Posterior vena cava (tissue), 2 donors: ENCODE measurements at places on chromosomes 7 and 10. TPM values are rescaled to one million over a fixed set of nuclear protein-coding genes. Genes with fewer than 3 reads are reported as not detected.
A peak's percentile ranks its signal among the peaks of the same experiment; 100 is the strongest.

The MSRB2 gene
- 25.0 TPM for total RNA-seq

The CACNB2 gene
- total RNA-seq: 21.6 TPM

The AGBL3 gene
- 4.3 TPM for total RNA-seq

The IFIT3 gene
- total RNA-seq: 10.5 TPM

The ATOH7 gene
- total RNA-seq: not detected

The MYL10 gene
- total RNA-seq: not detected

- no peak for DNase-seq
Observed at GRCh38 chr10:60679388-60679990, 98.8 kb upstream of the CDK1 start.

DNA sequence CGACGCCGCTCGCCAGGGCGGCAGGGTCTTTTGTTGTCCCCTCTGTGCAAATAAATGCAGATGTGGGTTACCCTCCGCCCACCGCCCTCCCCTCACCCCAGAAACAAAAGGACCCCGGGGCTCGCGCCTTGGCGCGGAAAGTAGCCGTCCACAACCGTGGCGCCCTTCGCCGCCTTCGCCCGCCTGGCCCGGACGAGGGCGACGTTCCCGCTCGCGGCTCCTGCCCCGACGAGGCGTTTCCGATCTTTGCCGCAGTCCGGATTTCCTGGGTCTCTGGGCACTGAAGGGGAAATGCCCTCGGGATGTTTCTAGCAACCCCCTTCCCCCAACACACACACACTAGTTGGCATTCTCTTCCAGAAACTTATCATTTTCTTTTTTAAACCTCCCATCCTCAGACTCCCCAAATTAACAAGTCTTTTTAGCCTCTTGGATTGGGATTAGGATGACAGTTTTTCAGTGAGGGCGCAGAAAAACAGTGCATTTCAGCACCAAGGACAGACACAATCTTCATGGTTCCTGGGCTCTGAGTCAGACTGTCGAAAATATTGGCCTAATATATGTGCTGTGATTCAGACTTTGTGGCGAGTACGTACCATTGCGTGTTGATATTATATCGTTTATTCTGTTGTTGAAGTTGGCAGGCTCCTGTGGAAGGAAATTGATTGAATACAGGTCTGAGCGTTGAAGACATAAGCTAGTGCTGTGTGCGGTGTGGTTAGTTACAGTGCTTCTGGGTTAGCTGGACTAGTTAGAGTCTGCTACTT is 771 bp downstream of the PHYHIPL start:
- DNase-seq: peak; percentile 29

- DNase-seq: no peak
Observed at GRCh38 chr7:106604303-106604924, 56.5 kb downstream of the CCDC71L start.

DNA sequence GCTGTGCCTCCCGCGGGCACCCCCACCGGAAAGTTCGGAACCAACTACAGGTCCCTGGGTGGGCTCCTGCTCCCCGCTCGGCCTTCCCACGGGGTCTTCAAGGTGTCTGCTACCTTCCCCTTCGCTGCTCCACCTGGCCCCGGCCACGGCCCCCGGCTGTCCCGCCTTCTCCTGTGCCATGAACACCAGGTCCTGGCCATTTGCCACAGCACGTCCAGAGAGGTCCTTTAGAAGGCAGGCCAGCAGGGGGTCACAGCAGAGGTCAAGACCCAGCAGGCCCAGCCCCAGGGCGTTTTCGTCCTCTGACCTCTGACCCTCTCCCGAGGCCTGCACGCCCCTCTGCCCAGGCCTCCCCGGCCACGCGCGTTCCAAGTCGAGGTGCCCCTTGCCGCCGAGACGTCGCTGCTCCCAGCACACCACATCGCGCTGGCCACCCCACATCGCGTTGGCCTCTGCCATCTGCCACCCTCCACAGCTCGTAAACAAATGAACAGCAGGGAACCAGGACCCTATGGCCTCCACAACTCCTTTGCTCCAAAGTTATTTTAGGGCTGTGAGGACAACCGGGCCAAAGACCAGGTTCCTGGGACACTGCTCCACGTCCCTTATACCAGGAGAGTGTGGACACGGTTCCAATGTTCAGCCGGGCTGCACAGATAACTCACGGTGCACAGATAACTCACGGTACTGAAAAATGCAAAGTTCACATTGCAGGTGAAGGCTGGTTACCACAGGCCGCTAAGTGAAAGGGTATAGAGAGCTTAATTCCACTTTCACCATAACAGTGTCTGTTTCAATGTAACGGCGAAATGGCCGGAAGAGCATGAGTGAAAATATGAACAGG is 74.3 kb downstream of the CFAP46 start:
- peak; percentile 75 for DNase-seq

DNA sequence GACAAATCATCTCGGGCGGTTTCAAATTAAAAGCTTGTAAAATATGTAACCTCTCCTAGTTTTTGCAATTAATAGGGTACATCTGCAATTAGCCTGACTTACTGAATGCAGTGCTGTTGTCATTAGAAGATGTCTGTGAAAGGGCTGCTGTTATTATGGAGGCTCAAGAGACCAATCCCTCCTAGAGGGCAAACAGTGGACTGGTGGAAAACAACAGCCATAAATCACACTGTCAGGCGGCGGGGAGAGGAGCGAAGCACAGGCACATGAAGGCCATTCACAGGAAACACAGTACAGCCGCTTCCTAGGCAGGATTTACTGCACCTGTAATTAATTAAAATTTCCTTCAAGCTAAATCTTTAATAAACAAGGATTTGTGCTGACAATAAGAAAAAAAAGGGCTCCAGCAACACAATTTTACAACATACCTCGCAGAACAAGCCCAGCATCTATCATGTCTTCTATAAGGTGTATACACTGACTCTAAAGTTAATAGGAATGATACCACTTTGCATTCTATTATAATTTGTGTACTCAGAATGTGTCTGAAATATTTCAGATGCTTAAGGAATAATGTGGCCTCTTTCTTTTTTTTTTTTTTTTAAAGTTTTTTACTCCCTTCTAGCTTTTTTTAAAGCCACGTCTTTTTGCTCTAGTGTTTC is 50.7 kb downstream of the ERCC6 start:
- DNase-seq: no peak

GRCh38 chr7:39609113-39609934 is 14.0 kb upstream of the RALA start:
- DNase-seq: peak; percentile 82

DNA sequence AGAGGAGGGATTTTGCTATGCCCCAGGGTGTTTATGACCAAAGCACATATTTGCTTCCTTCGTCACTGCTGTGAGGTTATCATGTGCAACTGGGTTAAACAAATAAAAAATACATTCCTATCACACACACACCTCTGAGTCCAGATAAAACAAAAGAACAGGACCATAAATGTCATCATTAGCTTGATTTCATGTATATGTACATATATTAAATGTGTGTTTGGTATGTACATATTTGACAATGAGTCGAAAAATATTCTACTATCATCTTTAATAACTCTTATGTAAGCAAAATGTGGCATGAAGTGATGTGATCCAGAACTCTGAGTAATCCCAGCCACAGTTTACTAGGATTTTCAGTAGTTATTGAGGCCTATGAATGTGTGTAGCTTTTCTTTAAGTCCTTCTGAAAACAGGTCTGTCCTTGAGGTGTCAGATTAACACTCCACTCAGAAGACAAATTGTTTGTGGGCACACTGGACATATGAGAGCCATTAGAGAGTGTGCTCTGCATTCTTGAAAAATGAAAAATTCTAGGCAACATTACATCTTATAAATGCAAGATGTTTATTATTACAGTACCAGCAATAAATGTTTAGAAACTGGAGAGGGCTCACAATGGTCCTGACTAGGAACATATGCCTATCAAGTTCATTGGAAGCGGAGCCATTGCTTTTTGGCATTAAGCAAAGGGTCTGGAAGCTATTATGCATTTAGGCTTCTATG is 335.1 kb upstream of the SEMA3A start:
- no peak for DNase-seq

- DNase-seq: no peak
Observed at GRCh38 chr10:101080933-101081931, 19.4 kb downstream of the KAZALD1 start.

DNA sequence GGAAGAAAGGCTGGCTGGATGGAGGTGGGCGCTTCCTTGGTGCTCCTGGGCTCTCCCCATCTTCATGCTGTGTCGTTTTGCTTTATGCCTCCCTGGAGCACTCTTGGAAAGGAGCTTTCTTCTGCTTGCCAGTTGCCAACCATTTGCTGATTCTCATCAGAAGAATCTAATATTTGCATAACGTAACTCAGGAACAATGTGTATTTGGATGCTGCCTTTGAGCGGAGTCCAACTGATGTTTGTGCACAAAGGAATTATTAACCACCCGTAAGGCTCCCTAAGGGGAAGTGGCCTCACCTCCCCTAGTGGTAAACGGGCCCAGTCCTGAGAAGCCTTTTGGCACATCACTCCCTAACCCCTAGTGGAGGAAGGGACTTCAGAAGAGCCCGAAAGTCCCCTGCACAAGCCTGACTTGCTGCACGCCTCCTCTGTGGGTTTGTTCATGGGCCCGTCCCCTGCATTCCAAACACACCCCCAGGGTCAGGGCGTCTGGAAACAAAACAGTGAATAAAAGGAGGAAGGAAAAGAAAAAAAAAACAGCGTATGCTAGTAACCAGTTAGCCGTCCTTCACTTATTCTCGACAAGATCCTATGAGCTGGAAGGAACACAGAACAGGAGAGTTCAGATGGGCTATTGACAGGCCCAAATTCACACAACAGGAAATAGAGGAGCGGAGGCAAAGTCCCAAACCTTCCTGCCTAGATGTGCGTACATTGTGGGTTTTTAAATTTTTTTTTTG is 602.2 kb downstream of the LRMDA start:
- DNase-seq: no peak

DNA sequence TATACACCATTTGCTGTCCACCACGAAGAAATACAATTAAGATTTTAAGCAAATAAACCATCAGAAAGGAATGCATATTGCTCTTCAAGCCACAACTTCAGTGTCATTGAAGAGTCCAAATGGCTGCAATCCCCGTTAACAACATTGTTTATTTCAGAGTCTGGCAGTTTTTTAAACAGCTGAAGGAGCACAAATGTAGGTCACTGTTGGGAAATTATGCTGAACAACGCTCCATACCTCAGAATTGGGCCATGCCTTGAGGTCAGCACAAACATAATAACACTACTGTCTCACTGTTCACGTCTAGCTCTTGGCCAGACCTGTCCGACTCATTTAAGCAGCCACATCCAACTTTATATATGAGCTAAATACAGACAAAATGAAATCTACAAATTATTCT is 453.9 kb upstream of the GHITM start:
- DNase-seq: no peak

DNA sequence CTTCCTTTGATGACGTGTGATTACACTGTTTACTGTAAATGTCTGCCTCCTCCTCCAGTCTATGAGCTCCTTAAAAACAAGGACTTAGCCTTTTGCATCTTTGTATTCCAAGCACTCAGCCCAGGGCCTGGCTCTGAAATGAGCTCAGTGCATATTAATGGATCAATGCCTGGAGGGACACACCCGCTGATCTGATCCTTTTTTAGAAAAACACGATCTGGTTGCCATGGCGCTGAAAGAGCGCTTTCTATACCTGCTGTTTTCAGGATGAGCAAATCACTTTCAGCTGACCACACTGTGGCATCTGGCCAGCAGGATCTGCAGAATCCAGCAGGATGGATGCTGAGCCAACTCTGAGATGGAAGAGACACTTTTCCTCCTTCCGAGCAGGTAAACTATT is 37.8 kb upstream of the GARS1 start:
- DNase-seq: no peak

GRCh38 chr10:94902570-94902969 is 35.9 kb upstream of the CYP2C9 start:
- no peak for DNase-seq

DNA sequence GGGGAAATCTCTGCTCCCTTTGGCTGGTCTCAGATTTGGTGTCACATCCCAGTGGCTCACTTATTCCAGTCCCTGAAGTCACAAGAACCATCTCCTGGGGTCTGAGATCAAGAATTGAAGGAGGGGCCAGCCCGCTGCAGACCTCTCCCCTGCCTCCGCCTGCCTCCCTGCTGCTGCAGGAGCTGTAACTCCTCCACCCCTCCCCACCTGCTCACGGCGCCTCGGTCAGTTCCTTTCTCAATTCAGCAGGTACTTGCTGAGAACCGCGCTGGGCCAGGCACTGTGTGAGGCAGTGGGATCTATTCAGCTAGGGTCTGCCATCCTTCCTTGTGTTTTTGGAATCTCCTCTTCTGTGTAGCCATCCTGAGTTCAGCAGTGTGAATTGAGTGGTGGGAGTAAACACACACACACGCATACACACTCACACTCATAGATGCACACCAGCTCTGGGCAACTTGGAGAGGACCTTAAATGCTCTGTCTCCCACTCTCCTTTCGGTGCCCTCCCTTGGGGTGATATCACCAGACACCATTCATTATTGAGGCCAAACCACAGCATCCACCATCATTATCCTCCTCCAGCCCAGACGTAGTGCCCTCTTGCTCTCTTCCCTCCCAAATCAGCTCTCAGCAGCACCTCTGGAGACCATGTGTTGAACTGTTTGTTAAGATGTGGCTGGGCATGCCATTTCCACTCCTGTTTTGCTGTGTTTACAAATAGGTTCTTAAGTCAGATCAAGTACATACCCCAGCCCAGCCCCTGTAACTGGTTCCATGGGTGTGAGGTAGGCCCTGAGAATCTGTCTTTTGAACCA is 22.0 kb upstream of the ANKRD2 start:
- DNase-seq: peak; percentile 68

GRCh38 chr10:103775776-103776175 is 79.6 kb downstream of the SH3PXD2A start:
- no peak for DNase-seq

GRCh38 chr10:101775273-101776160 is at the start of gene FGF8:
Gene FGF8, minus strand, starts transcription at chr10:101776114. Its CDS starts 214 bp downstream, at chr10:101775900.
- DNase-seq: peak; percentile 61

- no peak for DNase-seq
Observed at GRCh38 chr7:132359743-132360142, 216.5 kb downstream of the PLXNA4 start.

DNA sequence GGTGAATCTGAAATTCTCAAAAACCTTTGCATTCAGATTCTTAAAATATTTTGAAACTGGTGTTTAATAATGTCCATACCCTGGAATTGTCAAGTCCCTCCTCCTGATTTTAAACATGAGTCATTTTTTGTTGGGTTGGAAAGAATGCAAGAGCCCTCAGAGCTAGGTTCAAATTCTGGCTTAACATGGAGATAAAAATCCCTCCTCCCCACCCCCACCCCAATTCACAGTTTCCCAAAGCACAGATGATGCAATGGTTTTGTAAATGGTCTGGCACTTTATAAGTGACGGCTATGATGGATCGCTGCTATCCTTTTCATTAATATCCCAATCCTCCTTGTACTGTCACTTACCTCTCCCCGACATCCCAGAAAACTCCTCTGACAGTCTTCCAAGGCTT is 332.8 kb downstream of the PLXNA4 start:
- DNase-seq: no peak

GRCh38 chr10:93406364-93407145 is 75.6 kb downstream of the MYOF start:
- DNase-seq: no peak

DNA sequence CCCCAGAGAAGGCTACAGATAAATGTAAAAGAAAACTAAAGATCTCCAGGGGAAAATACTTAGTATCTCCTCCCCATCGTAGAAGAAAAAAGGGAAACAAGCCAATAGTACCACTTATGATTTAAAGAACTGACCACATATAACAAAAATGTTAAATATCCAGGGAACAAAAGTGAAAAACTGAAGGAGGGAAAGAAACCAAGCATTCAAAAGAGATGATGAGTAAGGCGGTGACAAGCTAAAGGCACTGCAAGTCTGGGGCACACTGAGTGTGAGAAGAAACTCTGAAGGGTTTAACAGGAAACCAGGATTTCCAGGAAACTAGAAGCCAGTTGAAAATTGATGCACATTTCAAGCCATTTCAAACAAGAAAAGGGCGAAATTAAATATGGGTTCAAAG is 226.3 kb downstream of the AHR start:
- DNase-seq: no peak

GRCh38 chr7:126803060-126803665 is 449.6 kb downstream of the GRM8 start:
- no peak for DNase-seq
